ENCODE measurements at places on chromosomes 7 and 10.

DNA sequence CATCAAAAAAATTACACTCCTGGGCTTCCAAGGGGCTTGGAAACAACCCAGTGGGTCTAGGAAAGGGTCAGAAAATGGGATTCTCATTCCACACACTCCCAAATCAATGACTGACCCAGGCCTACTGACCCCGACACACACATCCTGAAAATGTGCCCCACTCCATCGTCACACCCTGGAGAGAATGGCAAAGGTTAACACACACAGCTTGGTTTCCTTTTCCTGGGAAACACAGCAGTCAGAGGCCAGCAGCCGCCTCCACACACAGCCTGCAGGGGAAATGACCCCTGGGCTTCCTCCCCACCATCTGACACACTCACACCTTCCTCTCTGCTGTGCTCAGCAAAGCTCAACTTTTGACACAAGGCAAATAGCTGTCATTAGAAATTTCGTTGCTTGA, 42.9 kb downstream of the SH3PXD2A start:
- DNase-seq = no peak

GRCh38 chr7:154212861-154213260, 160.7 kb downstream of the DPP6 start:
- no peak for DNase-seq

DNA sequence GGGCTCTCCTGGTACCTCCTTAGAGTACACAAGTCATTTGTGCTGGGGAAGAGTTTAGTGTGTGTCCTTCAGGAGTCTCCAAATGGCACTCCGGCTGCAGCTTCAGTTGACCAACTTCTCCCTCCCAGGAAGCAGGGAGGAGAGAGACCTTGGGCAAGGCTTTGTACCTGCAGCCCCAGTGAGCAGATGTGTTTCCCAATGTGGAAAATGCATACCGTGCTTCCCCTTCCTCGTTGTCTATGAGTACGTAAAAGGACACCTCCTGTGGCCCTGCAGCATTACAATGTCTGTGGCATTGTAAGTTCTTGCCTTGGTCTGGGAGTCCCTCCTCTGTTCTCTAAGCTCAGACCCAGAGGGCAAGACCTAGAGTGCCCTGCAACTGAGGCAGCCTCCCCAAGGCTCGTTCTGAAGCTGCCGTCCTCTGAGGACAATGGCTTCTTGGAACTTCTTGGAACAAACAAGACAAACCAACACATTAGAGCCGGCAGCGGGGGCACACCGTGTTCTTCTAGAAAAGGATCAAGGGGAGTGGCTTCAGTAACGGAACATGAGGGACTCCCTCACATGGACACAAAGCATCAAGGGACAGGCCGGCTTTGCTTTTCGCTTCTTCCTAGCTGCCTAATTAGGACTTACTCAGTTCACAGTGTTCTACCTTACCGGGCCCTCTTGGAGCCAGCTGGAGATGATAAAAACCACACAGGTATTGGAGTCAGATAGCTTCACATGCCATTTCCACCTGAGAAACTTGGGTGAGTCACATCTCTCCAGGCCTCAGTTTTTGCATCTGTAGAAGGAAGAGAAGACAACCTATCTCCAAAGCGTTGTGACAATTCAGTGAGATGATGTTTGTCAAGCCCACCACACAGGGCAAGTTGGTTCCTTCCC, 20.9 kb upstream of the PPA1 start:
- DNase-seq = no peak

DNA sequence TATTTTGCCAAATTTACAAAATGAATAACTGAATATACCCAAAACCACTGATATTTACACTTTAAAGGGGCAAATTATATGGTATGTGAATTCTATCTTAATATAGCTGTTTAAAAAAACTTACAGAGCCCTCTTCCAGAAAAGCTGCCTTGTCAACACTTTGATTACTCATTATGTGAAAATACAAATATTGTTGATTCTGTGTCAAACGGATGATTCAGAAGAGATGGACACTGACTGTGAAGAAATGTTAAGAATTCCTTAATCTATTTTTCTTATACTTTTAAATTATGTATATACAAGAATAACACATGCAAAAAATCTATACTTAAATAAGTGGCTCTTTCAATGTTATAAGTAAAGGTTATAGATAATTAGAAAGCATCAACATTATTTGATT, 41.5 kb downstream of the SMURF1 start:
- DNase-seq = no peak

DNA sequence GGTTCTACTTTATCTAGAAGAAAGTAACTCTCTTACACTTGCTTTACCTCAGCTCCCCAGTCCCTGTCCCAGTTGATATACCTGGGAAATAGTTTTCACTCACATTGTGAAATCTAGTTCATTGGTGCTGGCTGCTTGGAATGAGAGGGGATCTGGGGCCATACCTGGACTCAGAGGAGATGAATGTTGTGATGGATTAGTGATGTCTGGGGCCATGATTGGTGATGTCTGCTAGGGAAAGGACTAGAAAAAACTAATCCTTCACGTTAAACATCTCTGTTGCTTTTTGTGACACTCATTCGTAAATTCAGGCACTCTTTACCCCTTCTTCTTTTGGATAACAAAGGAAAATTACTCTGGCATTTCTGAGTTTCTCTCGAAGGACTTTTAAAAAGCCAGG, 152.4 kb downstream of the RAB11FIP2 start:
- DNase-seq = no peak

- DNase-seq = no peak
Measured at GRCh38 chr7:12590559-12590958, 20.0 kb downstream of the SCIN start.

DNA sequence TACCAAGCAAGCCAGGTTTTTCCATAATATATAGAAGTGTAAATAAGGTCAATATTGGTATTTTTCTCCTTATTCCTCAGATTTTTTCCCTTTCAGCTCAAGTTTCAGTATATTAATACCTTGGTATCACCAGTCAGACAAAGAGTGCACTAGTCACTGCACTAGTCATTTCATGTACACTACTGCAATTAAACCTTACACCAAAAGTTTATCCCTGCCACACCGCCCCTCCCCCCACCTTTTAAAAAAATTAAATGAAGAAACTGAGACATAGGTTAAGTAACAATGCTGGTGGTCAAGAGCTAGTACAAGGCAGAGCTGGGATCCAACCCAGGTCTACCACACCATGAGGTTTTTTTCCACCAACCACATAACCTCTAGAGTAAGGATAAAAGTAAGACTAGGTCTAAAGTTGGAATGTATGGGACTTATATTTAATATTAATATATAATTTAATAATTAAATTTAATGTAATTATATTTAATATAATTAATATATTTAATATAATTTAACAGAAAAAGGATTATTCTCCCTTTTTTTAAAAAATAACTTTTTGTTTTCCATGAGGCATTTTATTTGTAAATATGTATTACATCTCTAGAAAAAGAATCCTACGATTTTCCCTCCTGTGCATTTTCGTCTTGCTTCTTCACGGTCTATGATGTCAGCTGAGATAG, 68.5 kb downstream of the NT5C2 start:
- DNase-seq = no peak

GRCh38 chr7:158606129-158606528, 18.5 kb upstream of the PTPRN2 start:
- no peak for DNase-seq

DNA sequence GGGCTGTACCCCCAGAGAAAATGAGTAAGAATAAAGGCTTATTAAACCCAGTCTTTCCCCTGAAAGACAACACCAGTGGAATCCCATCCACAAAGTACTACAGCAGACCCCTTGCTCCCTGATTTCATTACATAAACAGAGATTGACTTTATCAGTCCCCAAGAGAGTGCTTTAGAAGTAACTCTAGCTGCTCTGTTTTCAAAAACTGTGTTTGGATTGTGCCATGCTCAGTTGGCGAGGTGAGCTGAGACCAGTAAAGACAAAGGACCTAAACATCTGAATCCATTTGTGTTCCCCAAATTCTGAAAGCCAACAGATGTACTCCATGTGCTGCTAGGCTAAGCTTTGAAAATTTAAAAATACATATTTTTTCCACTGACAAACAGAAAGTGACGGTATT, 127.0 kb downstream of the ATE1 start:
- no peak for DNase-seq

DNA sequence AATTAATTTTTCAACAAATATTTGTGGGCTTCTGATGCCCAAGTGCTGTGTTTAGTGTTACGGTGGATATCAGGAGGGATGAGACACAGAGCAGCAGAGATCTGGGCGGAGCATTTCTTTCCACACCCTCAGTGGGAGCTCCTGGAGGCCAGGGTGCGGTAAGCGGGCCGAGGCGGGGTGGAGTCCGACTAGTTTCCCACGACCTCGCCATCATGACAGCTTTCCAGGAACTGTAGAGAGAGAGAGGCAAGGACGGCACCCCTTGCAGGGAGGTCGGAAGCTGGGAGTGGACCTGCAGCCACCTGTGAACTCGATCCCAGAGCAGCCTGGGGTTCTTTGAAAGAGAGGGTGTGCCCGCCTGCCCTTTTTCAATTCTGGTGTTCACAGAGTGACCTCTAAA, 128.2 kb downstream of the ACTR3B start:
- DNase-seq = no peak

DNA sequence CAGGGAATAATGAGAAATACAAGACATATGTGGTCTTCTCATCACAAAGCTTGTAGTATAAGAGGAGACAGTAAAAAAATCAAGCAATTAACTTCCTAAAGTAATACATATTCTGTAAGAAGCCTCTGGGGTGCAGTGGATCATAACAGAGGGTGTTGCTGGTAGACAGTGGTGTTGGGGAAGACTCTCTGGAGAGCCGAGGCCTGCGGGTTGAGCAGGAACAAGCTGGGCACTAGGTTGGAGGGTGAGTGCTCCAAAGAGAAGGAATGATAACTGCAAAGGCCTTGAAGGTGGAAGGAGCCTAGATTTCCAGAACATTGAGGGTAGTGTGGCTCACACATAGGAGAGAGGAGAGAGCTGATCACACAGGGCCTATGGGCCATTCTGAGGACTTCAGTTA, 1.5 kb downstream of the GIMAP4 start:
- DNase-seq = no peak

- DNase-seq = no peak
Measured at GRCh38 chr10:31612082-31612481, 293.1 kb downstream of the ZEB1 start.

DNA sequence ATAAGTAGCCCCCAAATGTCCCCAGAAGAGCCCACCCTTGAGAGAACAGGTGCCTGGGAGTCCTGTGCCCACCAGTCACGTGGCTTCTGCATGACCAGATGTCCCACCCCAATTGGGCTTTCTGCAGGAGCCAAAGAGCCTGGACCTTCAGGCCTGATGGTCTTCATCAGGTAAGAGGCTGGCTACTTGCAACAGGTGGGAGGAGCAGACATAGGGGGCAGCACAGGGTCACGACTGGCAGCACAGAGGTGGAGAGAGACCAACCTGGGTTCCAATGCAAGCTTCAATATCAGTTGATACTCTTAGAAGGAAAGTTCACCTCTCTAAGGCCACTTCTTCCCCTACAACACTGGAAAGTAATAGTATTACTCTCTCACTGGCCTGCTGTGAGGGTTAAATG, 288.0 kb downstream of the ELMO1 start:
- DNase-seq = no peak

DNA sequence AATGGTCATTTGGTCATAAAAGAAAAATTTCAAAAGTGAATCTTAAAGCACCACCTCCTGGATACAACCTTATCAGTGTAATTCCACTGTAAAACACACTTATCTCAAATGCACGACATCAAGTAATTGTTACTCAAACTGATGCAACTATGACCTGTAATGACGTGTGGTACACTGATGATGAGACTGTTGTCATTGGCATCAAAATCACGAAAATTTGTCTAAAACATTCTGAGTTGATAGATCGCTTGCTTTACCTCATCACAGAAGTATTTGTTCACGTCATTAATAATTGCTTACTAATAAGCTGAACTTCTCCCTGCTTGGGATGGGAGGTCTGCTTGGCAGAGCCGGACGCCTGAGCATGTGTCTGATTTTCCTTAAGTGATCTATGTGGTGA, 221.8 kb upstream of the KLF6 start:
- DNase-seq = no peak

- DNase-seq = peak; percentile 10
Measured at GRCh38 chr7:115749924-115750323, 280.6 kb downstream of the TFEC start.

- no peak for DNase-seq
Measured at GRCh38 chr7:28044825-28045224, 135.8 kb downstream of the JAZF1 start.

DNA sequence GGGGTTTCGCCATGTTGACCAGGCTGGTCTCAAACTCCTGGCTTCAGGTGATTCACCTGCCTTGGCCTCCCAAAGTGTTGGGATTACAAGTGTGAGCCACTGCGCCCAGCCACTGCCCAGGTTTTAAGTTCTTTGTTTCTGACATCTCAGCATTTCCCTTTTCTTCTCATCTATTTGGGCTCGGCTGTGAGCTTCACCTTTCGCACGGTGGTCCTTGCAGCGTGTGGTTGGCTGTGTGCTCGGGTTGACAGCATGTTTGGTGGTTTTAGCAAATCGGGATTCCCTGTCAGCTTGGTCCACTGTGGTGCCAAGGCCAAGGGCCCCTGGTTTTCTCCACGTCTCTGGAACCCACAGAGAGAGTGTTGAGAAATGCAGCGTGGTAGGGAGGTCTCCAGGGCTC, 138.8 kb downstream of the DNAJB6 start:
- peak; percentile 4 for DNase-seq

DNA sequence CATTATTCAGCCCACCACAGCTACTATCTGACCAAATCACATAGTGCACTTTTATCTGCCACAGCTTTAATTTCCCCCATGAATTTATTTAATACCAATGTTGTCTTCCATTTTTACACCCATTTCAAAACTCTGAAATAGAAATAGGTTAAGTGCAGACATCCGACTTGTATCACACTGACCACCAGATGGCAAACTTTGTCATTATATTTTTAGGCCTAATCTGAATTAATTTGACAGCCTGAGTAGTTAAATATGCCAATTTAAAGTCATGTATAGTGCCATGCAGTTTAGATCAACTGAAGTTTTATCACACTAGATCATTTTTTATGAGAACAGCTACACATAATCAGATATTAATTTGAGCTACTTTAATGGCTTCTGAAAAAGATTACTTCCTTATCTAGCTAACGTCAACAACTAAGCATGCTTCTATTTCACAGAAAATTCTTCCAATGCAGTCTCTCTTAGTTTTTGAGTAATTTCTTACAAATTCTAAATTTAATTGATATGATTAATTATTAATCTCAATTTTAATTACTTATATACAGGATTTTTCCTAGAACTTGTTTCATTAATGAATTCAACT, 566.4 kb downstream of the GFRA1 start:
- peak; percentile 38 for DNase-seq

DNA sequence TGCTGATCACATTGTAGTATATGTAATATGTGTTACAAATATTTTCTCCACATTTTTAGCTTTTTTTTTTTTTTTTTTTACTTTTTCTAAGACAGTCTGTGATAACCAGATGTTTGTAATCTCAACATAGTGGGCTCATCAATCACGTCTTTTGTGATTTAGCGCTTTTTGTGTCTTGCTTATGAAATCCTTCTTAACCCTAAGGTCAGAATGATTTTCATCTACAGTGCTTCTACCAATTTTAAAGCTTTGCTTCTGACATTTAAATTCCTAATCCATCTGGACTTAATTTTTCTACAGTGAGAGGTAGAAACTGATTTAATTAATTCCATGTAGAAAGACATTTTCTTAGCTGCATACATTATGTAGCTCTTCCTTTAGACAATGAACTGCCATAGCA, 626.4 kb downstream of the TNS3 start:
- DNase-seq = no peak
